ENCODE measurements at places on chromosomes 16 and 17.

DNA sequence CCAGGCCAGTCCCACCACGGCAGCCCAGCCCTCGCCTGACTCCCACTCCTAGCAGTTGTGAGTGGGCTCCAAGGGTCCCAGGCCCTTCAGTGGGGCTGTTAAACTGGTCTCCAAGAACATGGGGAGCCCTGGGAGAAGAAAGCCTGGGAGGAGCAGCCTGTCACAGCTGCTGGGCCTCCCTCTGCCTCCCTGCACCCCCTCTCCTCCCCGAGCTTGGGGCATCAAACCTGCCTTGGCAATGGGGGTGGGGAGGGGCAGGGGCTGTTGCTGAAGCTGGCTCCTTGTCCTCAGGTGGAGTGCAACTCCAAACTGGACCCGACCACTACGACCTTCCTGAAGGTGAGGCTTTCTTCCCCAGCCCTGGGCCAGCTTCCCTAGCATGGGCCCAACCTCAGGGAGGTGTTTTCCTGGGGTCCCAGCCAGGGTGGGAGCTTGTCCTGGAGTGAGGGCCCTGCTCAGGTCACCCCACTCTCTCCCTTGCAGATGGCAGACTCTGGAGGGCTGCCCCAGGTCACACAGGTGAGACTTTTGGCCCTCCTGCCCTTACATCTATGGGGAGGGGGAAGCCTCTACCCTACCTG, 6.6 kb upstream of the SETD6 start:
- DNase-seq = no peak

GRCh38 chr16:89924925-89925307, 1.8 kb downstream of the TUBB3 start:
- DNase-seq = peak; percentile 50

DNA sequence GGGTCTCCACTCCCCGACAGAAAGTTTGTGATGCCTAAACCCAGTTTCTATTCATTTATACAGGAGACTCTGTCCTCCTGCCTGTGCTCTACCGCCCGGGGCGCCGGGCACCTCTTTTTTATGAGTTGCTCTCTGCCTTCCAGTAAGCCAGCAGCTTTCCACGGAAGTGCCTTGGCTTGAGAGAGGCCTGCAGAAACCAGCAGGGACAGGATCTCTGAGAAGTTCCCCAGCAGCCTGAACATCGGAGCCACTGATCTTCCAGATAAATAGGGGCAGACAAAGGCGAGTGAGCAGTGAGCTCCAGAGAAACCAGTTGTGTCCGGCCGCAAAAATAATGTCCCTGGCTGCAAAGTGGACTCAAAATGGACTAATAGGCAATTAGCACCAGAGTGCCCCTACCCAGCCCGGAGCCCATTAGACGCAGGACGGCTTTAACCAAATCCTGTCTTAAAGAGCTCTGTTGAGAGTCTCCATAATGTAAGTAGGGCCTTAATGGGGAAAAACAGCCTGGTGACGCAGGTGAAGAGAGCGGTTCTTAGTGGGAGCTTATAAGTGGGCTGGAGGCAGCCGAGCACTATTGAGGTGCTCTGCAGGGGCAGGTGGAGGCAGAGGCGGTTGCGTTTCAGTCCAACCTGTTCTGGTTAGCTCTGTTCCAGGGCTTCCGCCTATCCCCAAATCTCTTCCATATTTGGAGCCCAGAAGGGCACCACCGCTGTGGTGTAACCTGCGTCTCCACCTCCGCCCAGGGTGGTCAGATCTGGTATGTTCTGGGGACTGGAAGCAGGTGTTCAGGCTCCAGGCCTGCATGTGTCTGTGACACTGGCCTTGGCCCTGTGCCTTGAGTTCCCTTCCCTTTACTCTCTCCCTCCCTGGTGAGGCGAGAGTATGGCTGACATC, 74.1 kb downstream of the NT5M start:
- peak; percentile 45 for DNase-seq

DNA sequence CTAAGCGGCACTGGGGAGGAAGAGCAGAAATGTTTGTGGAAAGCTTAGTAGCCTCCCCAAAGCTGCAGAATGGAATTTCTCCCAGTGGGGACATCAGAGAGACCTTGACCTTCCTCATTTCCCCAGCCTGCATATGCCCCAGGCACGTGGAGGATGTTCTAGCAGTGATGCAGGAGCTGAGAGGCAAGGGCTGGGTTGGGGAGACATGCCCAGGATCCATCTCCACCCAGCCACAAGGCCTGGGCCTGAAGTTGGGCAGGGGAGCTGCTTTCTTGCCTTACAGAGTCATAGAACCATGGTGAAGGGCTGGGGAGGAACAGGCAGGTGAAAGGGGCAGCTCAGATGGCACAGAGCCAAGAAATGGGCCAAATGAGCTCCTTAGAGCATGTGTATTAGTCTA, 104.0 kb downstream of the TMEM132E start:
- DNase-seq = no peak

DNA sequence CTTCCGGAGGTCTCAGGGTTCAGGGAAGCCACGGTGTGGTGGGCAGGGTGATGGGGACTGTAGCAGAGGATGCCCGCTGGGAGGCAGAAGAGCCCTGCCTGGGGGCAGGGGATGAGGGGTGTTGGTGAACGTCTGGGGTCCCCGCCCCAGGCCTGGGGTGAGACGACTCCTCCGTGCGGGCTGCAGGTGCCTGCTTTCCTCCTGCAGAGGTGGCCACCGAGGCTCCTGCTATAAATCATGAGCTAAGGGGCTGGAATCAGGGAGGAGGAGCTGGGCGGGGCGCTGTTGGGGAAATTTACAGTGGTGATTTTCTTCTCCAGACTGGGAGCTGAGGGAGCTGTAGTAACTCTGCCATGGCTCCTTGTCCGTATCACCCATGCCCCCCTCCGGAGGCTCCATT, 167.0 kb downstream of the MRM1 start:
- no peak for DNase-seq

- no peak for DNase-seq
Observed at GRCh38 chr16:28875134-28876018, 2.9 kb upstream of the ATP2A1 start.

DNA sequence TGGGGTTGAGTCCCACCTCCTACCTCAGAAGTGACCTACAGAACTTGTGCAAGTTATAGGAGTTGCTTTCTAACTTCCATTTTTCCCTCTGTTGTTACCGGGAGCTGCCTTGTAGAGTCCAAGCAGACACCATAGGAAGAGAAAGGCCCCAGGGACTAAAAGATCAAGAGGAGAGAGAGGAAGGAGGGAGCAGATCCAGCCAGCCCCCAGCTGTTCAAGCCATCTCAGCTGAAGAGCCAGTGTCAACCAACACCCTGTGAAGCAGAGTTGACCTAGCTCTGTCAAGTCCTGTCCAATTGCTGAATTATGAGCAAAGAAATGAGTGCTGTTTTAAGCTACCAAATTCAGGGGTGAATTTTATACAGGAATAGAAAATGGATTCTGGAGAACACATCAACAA, 34.9 kb upstream of the CACNG4 start:
- no peak for DNase-seq

DNA sequence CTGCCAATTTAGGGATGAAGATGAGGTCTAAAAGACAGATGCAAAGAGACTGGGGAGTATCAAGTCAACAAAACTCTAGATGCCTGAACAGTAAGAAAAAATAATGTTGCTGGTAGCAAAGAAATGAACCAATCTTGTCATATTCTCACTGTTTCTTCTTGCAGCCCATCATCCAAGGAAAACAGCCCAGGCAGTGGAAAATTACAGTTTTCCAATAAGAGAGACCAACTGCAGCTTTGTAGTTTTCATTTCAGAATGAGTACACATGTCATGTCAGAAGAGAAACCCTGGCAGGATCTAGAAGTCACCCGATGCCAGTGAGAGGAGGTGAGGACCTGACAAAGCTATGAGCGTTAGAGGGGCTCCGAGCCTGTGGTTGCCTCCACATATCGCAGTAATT, 500.4 kb upstream of the PSMD7 start:
- no peak for DNase-seq

DNA sequence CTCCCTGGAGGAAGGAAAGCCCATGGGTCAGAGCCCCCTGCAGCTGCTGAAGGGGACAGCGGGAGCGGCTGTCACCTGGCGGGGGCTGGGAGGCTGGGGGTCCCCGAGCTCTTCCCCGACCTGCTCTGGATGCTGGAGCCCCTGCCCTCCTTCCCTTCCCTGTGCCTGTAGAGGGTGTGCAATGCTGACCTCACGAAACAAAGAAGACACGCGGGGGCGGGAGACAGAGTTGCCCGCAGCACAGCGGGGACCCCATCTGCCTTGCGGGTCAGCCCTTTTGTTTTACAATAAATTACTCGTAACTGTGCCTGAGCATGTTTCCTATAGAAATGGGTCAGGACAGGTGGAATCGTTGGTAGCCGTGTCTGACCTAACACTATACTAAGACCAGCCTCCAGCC, 6.3 kb downstream of the SECTM1 start:
- no peak for DNase-seq

- DNase-seq = no peak
Observed at GRCh38 chr16:3908951-3909437, 28.5 kb upstream of the CREBBP start.

- DNase-seq = no peak
Observed at GRCh38 chr17:75641343-75641742, 8.1 kb downstream of the SMIM5 start.

DNA sequence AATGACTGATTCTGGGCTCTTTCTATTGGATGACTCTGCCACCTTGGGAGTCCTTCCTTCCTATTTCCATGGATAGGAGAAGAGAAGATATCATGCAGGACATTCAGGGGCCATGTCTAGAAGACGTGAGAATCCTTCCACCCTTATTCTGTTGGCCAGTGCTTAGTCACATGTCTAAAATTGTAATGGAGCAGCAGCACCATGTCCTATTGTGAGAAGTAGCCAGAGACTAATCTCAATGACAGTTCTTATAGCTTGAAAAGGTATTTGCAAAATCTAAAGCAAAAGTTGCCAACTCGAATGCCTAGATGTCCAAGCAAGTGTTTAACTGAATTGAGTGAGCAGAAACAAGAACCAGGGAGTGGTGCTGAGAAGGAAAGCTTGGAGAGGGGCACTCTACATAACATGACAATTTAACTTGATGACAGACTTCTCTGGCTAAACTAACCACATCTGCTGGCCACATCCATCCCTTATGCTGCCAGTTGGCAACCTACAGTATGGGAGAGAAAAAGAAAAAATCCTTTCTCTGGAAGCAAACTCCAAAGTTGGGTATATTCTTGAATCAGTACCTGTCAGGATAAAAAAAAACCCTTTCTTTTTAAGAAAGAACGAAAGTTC, 225.7 kb downstream of the CDH13 start:
- DNase-seq = no peak

DNA sequence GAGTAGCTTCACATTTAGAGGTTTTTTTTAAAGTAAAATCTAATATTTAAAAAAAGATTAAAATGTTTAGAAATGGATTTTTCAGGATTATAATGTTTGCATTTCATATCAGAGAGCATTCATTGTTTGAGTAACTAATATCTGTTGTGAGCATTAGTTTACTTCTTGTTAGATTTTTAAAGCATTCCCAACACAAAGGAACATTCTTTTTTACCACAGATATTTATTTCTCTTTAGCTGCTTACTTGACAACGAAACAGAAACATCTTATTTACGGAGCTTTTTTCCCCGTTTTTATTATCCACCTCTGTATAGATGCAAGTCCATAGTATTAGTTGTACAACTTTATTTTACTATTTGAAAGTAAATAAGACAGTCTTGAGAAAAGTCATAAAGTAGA, 53.0 kb downstream of the NFAT5 start:
- DNase-seq = no peak

- no peak for DNase-seq
Observed at GRCh38 chr16:87129771-87130170, 187.4 kb downstream of the C16orf95 start.

- no peak for DNase-seq
Observed at GRCh38 chr17:31211352-31212012, 85.6 kb downstream of the OMG start.

GRCh38 chr17:17119533-17119932, 77.3 kb downstream of the MPRIP start:
- no peak for DNase-seq

GRCh38 chr16:15807603-15808009, 49.2 kb downstream of the MYH11 start:
- DNase-seq = no peak

DNA sequence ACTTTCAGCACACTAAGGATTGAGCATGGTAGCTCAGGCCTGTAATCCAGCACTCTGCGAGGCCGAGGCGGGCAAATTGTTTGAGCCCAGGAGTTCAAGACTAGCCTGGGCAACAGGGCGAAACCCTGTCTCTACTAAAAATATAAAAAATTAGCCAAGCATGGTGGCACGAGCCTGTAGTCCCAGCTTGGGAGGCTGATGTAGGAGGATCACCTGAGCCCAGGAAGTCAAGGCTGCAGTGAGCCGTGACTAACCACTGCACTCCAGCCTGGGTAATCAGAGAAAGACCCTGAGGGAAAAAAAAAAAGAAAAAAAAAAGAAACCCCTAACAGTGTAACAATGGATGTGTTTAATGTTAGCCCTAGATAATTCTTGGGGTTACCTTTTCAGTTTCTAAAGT, 24.0 kb downstream of the PARN start:
- no peak for DNase-seq

DNA sequence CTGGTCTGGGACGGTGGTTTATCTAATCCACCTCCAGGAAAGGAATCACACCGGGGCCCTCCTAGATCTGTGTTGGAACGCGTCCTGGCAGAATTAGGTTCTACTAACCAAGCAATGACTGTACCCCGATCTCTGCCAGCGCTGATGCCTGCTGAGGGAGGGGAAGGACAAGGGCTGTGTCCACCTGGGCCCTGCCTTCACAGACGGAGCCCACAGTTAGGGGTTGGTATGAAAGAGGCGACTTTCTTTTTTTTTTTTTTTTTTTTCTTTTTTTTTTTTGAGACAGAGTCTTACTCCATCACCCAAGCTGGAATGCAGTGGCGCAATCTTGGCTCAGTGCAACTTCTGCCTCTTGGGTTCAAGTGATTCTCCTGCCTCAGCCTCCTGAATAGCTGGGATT, 9.9 kb upstream of the KRT19 start:
- no peak for DNase-seq

DNA sequence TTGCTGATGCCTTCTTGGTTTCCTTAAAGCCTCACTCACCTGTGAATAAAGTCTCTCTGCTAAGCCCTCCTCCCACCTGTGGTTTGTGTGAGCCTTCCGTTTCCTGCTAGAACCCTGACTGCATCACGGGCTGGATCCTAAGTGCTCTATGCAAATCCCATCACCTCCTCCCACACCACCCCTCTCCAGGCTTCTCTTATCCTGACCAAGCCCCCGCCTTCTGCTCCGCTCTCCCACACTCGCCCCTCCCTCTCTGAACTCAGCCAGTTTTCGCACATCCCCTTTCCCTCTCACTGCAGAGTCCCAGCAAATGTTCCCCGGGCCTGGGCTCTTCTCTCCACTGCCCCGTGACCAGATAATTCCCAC, 51.8 kb downstream of the PIMREG start:
- peak; percentile 41 for DNase-seq
